ENCODE measurements at places on chromosomes 7 and 10. TPM values are rescaled to one million over a fixed set of nuclear protein-coding genes. Genes with fewer than 3 reads are reported as not detected.

Gene VWDE
- total RNA-seq = 3.1 TPM

Gene SSMEM1
- total RNA-seq = not detected

Gene HABP2
- not detected for total RNA-seq

Gene PRKG1
- 1.0 TPM for total RNA-seq

Gene ANKRD22
- total RNA-seq = 11.0 TPM

Gene IL6
- total RNA-seq = 3.1 TPM

Gene UCMA
- total RNA-seq = not detected

Gene SPDYE1
- not detected for total RNA-seq

Gene SRRM3
- total RNA-seq = 2.1 TPM

Gene CAPZA2
- 187 TPM for total RNA-seq

Gene SLC26A4
- 0.68 TPM for total RNA-seq

Gene DKK1
- 1.8 TPM for total RNA-seq

Gene OR2A7
- total RNA-seq = 1.6 TPM

Gene AKR1D1
- total RNA-seq = not detected

Gene EMX2
- total RNA-seq = not detected

Gene BLOC1S2
- total RNA-seq = 131 TPM

Gene AGAP3
- 57.8 TPM for total RNA-seq

Data from nasal cavity respiratory epithelium epithelial cell of viscerocranial mucosa (primary cell).